ENCODE measurements at places on chromosomes 2 and 18.

GRCh38 chr18:24731981-24732380, 271.5 kb downstream of the HRH4 start:
- DNase-seq = no peak

DNA sequence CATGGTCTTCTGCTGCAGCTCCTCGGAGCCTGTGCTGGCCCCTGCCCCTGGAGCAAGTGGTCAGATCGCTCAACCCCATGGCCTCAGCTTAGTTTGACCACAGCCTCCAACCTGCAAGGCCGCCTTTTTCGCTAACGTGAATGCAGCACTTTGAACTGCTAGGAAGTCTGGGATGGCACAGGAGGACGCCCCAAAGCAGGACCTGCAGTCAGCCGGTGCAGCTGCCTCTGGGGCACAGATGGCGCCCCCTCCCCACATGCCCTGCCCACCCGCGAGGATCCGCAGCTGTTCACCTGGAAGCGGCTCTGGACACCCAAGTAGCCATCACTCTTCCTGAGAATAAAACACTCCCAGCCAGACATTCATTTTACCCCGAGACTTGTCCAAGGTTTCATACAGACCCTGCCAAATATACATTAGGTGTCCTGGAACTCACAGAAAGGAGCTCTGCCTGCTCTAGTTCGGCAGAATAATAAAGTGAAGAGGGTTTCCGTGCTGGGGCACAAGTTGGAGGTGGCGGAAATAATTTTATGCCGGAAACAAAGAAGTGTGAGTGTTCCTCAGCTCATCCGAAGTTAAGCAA, 510.1 kb downstream of the EIPR1 start:
- DNase-seq = no peak

GRCh38 chr2:208099682-208100470, 24.4 kb downstream of the CRYGD start:
- DNase-seq = no peak

DNA sequence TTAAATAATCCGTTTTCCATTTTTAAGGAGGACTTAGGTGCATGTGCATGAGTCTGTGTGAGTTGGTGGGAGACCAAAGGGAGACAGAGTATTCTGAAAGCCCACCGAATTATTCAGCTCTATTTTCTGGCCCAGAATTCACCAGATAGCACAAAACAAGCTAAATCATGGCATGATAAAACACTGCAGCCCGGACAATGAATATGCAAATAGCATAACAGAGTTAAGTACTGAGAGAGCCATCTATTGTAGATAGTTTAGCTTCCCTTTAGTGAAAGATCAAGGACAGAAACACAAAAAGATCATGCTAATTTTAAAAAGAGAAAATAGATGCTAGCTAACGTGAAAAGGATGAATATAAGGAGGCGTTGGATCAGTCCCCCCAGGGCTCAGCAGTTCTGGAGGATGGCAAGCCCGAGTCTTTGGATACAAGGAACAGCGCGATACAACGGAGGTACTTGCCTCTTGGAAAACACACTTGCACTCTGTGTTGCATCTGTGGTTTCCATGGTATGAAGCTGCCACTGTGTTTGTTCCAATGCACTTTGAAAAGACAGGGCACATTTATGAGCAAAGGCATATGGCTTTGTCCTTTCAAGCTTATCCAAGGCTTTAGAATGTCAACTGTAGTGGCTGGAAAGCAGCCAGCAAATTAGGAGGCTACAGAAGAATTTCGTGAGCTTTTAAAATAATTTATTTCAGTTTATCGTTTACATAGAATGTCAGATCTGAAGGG, 119.9 kb downstream of the LYPD1 start:
- DNase-seq = no peak

GRCh38 chr2:134132490-134132857, 121.4 kb upstream of the MGAT5 start:
- DNase-seq = no peak

GRCh38 chr2:100256416-100256815, 65.9 kb downstream of the LONRF2 start:
- no peak for DNase-seq

DNA sequence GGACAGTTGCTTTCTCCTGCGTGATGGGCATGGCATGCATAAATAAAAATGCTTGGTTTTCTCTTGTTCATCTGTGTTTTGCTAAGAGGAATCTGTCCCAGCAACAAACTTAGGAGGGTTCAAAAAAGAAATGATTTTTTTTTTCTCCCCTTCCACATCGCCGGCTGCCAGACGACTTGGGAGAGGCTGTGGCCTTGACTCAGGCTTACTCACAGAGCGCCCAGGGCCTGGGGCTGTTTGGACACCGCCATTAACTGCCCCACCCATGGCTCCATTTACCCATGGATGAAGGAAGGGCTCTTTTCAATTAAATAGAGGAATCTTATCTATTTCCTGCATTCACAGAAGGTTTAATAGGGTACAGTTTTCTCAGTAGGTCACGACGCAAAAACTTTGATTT, 22.3 kb upstream of the SERPINB5 start:
- no peak for DNase-seq

DNA sequence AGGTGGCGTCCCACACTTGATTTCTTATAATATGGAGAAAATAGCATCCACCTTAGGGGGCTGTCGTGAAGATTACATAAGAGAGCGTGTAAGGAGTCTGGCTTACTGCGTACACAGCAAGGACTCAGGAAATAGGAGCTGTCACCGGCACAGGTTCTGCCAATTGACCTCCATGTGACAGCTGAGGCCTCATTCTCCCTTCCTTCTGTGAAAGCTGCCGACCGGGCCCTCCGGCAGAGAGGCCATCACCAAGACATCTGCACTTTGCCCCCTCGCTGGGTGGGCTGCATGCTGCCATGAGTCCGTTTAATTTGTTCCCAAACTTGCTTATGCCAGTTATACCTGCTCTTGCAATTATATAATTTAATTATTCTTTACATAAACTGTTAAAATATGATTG, 27.7 kb downstream of the HS1BP3 start:
- DNase-seq = no peak

DNA sequence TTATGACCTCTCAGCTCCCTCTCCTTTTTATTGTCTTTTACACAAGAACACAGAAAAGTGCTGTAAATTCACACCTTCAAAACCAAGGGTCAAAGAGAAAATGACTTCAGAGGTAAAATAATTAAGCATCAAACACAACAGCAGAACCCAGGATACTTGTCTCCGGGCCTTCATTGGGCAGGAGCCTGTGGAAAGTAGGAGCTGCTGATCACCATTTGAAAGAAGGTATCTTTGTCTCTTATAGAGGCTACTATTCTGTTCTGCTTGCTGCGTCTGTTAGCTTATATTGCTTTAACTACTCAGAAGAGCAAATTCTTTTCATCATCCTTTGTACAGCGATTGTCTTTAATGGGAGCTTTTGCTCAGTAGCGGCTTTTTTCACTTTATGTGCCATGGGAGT, 261.1 kb downstream of the PTGR3 start:
- DNase-seq = no peak

DNA sequence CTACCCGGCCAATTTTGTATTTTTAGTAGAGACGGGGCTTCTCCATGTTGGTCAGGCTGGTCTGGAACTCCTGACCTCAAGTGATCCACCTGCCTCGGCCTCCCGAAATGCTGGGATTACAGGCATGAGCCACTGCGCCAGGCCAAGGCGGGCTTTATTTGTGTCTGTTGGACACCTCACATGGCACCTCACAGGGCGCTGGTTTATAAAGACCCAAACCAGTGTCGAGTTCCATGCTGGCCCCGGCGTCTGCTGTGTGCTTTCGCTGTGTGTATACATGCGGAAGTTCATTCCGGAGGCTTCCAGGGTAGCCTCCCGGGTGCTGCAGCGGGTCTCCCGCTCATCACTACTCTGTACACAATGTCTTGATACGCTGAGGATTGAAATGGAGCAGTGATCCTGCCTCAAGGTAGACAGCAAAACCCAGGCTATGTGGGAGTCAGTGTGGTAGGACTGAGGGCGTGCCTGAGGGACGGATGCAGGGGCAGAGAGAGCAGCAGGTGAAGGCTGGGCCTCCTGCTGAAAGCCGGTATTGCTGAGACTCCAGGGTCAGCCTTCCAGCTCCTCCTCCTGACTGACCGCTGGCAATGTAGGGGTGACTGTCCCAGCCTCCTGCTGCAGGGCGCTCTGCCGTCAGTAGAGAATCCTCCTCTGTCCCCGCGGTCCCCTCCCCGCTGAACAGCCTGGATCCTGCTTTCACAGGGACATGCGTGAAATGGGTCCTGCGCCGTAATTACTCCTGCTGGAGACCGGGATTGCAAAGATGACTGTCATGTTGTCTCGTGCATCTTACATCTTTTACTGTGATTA, 22.7 kb downstream of the LDLRAD4 start:
- no peak for DNase-seq

- no peak for DNase-seq
Measured at GRCh38 chr2:64632835-64633819, 20.6 kb downstream of the SERTAD2 start.

DNA sequence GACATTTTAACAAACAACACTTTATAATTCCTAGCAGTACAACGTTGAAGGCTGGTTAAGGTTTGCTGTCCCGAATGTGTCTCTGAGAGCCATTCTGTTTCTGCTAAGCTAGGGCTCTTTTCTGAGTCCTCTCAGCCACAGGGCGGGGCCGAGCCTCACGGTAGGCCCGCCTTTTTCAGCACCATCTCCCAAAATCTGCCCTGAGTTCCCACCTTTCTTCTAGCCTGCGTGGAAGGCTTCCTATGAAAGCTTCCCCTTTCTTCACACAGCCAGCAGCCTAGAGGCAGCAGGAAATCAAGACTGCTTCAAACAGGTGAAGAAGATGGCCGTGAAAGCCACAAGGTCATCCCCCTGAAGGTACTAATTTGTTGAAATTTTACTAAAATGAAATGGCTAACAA, 255.5 kb downstream of the CDH2 start:
- no peak for DNase-seq

DNA sequence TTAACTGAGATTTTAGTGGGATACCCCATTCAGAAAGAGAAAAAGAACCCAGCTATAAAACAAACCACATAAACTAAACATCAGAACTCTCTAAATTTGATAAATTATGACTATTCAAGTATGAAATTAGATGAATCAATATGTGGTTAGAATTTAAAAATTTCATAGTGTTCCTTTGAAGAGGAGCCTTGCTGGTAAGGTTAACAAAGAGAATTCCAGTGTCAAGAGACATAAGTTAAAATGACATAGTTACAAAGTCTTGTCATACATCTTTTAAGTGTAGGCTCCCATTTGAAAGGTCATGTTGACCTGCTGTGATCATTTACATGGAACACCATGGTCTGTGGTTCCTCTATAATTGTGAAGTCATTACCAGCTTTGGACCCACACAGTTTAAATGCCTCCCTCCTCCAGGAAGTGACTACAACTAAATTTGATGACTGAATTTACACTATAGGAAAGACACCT, 231.6 kb upstream of the ETAA1 start:
- DNase-seq = no peak

- DNase-seq = no peak
Measured at GRCh38 chr18:78433562-78433961, 546.1 kb upstream of the SALL3 start.

GRCh38 chr2:169961911-169962310, 134.7 kb downstream of the UBR3 start:
- no peak for DNase-seq

GRCh38 chr2:46824611-46825010, 91.0 kb downstream of the MCFD2 start:
- DNase-seq = no peak

DNA sequence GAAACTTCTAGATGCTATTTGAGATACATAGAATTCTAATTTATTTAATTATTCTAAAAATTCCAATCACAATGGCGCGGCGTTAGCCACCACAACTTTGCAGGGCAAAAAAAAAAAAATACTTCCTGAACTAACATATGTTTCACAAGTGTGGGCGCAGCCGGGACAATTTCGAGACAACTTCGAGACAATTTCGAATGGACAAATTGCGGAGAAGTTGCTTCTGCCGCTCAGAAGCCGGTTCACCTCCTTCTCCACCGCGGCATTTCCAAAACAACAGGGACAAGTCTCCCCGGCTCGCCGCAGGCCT, 842 bp downstream of the PAX3 start:
- DNase-seq = no peak

DNA sequence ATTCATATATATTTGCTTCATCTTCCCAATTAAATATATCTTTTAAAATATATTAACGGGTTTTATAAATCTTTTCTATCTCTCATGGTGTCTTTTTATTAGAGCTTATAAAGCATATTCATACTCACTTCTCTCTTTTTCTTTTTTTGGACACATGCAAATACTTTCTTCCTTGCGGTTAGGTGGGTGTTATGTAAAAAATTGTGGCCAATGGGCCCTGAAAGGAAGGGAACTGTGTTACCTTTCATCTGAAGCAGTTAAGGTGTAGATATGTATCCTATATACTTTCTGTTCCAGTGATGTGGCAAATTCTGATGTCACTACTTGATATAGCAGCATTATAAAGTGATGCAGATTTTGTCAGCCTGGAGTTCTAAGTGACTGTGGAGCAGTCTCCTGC, 714.5 kb downstream of the PLCL1 start:
- no peak for DNase-seq

DNA sequence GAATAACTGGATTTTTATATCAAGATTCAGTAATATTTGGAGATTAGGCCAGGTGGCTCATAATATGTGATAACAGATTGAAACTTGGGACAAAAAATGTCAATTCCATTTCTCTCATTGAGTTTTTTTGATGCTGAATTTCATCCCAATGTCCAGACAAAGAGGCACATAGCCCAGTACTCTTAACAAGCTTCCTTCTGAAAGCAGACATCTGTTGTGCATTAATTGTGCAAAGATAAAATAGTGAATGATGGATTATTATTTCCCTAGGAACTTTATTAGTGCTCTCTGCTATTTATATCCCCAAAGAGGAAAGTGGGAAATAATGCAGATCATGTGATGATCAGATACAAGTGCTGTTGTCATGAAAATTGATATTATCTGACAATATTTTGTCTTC, 234.1 kb downstream of the CCDC102B start:
- DNase-seq = no peak

- no peak for DNase-seq
Measured at GRCh38 chr18:72107647-72108383, 436.3 kb downstream of the CBLN2 start.

GRCh38 chr18:49723648-49724180, 89.6 kb downstream of the ACAA2 start:
- DNase-seq = no peak

GRCh38 chr2:105777031-105777482, 32.3 kb downstream of the NCK2 start:
- no peak for DNase-seq

GRCh38 chr2:197813093-197813787, 8.8 kb downstream of the PLCL1 start:
- no peak for DNase-seq
